ENCODE measurements at places on chromosomes 16 and 17. TPM values are rescaled to one million over a fixed set of nuclear protein-coding genes. Genes with fewer than 3 reads are reported as not detected.

- no peak for DNase-seq
These were observed 12.1 kb downstream of the TTLL6 start for GRCh38 chr17:48804936-48805411.

GRCh38 chr16:88350922-88351321 lies 31.8 kb upstream of the ZNF469 start:
- DNase-seq, result no peak

DNA sequence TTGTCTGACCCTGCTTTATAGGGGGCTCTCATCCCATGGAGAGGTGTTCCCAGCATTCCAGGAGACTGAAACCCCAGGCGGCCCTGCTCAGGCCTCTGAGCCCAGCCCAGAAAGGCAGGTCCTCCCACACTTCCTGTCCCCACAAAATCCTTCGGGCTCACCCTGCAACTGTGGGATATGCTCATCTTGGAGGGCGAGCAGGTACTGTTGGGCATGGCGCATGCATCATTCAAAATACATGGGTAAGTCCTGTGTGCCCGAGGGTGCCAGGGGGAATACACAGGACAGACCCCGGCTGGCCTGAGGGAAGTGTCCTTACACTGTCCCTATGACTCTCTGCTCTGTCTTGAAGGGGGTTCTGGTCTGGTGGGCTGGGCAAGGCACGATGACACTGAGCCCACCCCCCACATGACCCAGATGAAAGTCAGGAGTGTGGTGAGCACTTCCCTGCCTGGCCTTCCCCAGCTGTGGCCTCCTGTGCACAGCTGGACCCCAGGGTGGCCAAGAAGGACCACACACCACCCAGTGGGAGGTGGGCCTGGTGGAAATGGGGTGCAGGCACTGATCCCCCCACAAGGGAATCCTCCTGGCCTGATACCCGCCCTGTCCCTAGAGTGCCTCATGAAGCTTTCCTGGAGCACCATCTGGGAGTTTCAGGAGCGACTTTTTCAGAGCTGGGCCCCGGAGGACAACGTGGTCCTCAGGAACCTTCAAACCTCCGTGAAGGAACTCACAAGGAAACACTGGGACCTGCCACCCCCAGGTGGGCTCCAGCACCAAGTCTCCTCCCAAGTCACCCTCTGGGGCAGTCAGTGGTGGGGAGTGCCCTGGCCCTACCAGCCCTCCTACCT lies 46.7 kb downstream of the USP22 start:
- no peak for DNase-seq

OR1F1 gene
- not detected for total RNA-seq

TNFSF13 gene
- total RNA-seq, result 30.6 TPM
